ENCODE measurements at places on chromosomes 2 and 18. TPM values are rescaled to one million over a fixed set of nuclear protein-coding genes. Genes with fewer than 3 reads are reported as not detected.

- no peak for DNase-seq
- no peak overlapping the region for H3K4me3 ChIP-seq
- no peaks in the 10 kb centered on the region for H3K4me1 ChIP-seq
- peaks cover 12% of the 10 kb centered on the region for H3K27me3 ChIP-seq
- H3K27ac ChIP-seq, result no peak overlapping the region
- H3K36me3 ChIP-seq, result no peaks in the 10 kb centered on the region
Measured at GRCh38 chr18:63832470-63832869, 55.0 kb upstream of the SERPINB2 start.

- DNase-seq, result no peak
- peaks cover 6% of the 10 kb centered on the region for H3K27me3 ChIP-seq
- H3K27ac ChIP-seq, result no peak overlapping the region
- H3K36me3 ChIP-seq, result peaks cover 6% of the 10 kb centered on the region
Measured at GRCh38 chr2:219823574-219823973, 196.1 kb downstream of the SLC4A3 start.

GRCh38 chr18:36031903-36032302 is 35.5 kb downstream of the RPRD1A start:
- peak overlapping the region; percentile 90 for H3K27ac ChIP-seq
- H3K36me3 ChIP-seq, result peaks cover 15% of the 10 kb centered on the region
- no peak for DNase-seq

DNA sequence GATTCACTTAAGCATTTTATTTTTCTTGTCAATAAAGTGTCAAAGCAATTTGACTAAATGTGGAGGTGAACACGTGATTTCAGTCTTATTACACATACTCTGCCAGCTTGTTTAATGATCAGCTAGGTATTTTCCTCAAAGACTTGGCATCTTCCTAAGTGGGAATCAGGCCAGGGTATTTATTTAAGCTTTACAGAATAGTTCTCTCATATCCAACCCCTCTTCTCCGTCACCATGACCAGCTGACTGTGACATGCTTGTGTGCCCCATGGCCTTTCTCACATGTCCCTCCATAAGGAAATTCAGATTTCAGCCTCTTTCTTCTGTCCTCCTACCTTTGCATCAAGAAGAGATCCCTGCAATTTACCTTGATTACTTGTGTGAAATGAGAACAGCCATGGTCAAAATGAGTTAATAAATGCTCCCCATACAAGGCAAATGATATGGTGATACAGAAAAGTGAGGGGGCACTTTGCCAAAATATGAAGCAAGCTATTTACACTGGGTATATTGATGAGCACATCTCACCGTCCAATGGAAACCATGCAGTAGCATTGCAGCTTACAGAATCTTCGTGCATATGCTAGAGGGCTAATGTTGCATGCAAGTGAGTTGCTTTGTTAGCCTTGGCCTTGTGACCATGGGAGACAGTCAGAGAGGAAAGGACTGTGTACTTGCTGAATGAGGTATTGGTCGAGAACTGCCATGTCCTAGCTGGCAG is 202.2 kb downstream of the RNF152 start:
- H3K36me3 ChIP-seq, result no peaks in the 10 kb centered on the region
- H3K4me1 ChIP-seq, result no peaks in the 10 kb centered on the region
- DNase-seq, result no peak
- H3K27me3 ChIP-seq, result no peaks in the 10 kb centered on the region
- no peak overlapping the region for H3K4me3 ChIP-seq

- H3K36me3 ChIP-seq, result peaks cover 10% of the 10 kb centered on the region
- no peak overlapping the region for H3K4me3 ChIP-seq
- H3K27ac ChIP-seq, result no peak overlapping the region
- H3K4me1 ChIP-seq, result peaks cover 5% of the 10 kb centered on the region
- no peak for DNase-seq
Measured at GRCh38 chr2:159545085-159545484, 71.3 kb downstream of the BAZ2B start.

- peaks cover 27% of the 10 kb centered on the region for H3K36me3 ChIP-seq
- H3K27me3 ChIP-seq, result peaks cover 70% of the 10 kb centered on the region
Measured at GRCh38 chr2:219662566-219662965, 35.1 kb downstream of the SLC4A3 start.

DNA sequence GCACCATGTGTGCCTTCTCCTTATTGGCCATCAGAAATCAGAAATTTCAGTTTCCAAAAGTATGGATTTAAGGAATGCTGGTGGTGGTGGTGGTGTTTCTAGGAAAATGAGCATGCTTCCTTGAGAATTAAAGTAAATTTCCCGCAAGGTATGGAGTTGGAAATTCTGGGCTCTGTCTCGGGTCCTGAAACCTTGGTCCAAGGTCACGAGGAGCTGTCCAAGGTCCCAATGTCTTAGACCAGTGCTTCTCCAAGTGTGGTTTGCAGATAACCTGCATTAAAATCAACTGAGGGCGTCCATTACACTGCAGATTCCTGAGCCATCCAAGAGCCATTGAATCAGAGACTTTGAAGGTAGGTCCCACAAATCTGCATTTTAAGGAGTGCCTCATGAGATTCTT is 210.9 kb upstream of the PKDCC start:
- H3K36me3 ChIP-seq, result no peaks in the 10 kb centered on the region
- peaks cover 46% of the 10 kb centered on the region for H3K27me3 ChIP-seq
- H3K27ac ChIP-seq, result no peak overlapping the region
- H3K4me1 ChIP-seq, result peaks cover 16% of the 10 kb centered on the region

DNA sequence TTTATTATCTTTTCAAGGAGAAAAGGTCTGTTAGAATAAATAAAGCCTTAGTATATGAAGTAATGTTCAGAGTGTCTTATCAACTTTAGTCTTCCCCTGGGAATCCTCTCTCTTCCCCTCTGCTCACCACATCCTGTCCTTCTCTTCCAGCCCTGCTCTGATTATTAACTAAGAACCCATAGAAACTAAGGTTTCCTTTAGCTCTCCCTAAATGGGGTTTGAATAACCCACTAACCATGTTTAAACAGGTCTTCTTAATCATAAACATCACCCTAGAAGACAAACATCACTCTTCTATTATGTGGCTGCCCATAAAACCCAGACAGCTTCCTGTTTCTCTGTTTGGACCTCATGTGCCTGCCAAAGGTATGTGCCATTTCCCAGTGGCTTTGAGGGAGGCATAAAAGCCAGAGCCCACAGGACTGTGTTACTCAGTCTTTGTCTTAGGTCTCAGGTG is 50.1 kb downstream of the SLC14A1 start:
- peaks cover 14% of the 10 kb centered on the region for H3K36me3 ChIP-seq
- DNase-seq, result no peak
- peak overlapping the region; percentile 53 for H3K27ac ChIP-seq

GRCh38 chr18:63677500-63678225 is 16.0 kb upstream of the SERPINB3 start:
- no peak overlapping the region for H3K27ac ChIP-seq
- no peak overlapping the region for H3K4me3 ChIP-seq
- no peaks in the 10 kb centered on the region for H3K4me1 ChIP-seq

DNA sequence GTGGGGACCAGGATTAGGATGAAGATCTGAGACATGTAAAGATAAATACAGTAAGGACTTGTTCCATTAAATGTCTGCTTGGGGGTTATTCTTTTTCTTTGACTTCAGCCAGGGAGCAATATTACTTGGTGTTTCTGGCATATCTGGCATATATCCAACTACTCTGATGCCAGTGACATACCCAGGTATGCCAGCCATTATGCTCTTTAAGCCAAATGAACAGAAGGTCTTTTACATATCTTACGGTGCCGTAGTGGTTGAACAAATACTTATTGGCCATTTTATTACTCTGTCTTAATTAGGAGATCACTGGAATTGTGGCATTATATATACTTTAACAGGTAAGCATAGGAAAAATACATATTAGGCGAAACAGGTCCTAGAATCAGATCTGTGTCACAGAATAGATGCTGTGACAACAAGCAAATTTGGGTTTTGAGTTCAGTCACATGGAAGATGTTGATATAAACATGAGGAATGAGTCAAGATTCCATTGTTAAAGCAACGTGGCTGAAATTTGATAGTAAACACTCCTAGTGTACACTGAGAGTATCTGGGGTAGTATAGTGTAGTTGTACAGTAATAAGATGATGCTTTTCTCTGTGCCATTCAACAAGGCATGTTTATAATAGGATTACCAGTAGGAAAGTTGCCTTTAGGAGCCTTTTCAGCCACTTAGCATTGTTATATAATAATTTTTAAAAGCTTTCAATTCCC is 62.6 kb downstream of the KCTD18 start:
- no peak for DNase-seq
- peaks cover 30% of the 10 kb centered on the region for H3K4me1 ChIP-seq
- H3K36me3 ChIP-seq, result no peaks in the 10 kb centered on the region
- no peak overlapping the region for H3K4me3 ChIP-seq
- no peak overlapping the region for H3K27ac ChIP-seq

DNA sequence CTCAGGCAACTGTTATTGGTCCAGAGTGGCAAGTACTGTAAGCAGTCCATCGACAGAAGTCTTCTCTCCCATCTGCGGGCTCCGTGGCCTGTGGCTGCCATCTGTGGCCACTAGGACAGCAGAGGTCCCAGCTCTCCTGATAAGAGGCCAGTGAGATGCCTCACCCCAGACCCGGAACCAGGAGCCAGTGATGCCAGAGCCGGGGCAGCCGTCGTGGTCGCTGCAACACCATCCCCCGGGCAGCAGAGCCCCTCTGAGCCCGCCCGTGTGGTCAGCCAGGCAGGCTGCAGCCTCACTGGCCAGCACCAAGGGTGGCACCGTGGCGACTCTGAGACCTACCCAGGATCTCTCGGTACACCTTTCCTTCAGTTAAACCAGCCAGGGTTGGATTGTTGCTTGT is 8.7 kb downstream of the GPR148 start:
- peaks cover 19% of the 10 kb centered on the region for H3K27me3 ChIP-seq
- no peaks in the 10 kb centered on the region for H3K4me1 ChIP-seq
- no peaks in the 10 kb centered on the region for H3K36me3 ChIP-seq
- peak overlapping the region; percentile 68 for H3K4me3 ChIP-seq
- no peak overlapping the region for H3K27ac ChIP-seq

CMPK2 gene
- polyA plus RNA-seq, result not detected

ADAM23 gene
- 2.4 TPM for polyA plus RNA-seq

VWA3B gene
- polyA plus RNA-seq, result not detected

USP37 gene
- polyA plus RNA-seq, result 19.1 TPM
